Stimulated activated CD4-positive, alpha-beta T cell treated with anti-CD3 and anti-CD28 coated beads, Interleukin-4, amount 100 ng/mL, for 48 hours (primary cell): ENCODE measurements at places on chromosomes 1 and 21.

- no peak for DNase-seq
These were observed 34.0 kb downstream of the PUM1 start for GRCh38 chr1:31031330-31032143.

DNA sequence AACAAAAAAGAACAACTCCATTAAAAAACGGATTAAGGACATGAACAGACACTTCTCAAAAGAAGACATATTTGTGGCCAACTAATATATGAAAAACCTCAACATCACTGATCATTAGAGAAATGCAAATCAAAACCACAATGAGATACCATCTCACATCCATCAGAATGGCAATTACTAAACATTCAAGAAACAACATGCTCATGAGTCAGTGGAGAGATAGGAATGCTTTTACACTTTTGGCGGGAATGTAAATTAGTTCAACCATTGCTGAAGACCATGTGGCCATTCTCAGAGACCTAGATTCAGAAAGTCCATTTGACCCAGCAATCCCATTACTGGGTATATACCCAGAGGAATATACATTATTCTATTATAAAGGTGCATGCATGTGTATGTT is 1442.6 kb upstream of the B3GALT2 start:
- no peak for DNase-seq

- DNase-seq, result no peak
These were observed 78.3 kb downstream of the NDUFS5 start for GRCh38 chr1:39104158-39105060.

DNA sequence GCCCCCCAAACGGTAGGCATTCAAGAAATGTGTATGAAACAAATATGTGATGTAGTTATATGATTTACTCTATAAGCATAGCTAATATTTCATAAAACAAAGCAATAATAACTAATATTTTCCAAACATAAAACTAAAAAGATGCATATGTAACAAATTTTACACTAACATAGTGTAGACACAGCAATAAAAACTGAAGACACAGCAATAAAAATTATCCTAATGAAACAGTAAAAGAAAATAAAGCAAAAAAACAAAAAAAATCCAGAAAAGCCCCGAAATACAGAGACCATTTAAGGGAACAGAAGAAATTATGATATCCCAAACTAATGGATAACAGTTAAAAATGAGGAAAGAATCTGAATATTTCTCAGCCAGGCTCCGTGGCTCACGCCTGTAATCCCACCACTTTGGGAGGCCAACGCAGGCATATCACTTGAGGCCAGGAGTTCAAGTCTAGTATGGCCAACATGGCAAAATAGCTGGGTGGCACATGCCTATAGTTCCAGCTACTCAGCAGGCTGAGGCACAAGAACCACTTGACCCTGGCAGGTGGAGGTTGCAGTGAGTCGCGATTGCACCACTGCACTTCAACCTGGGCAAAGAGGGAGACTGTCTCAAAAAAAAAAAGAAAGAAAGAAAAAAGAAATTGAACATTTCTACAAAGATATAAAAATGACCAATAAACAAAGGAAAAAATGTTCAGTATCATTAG is 38.2 kb upstream of the PSMG1 start:
- no peak for DNase-seq

GRCh38 chr1:157090196-157090647 is 9.4 kb downstream of the ETV3L start:
- peak; percentile 93 for DNase-seq
